ENCODE measurements at places on chromosomes 2 and 18. TPM values are rescaled to one million over a fixed set of nuclear protein-coding genes. Genes with fewer than 3 reads are reported as not detected.
A peak's percentile ranks its signal among the peaks of the same experiment; 100 is the strongest.

The GNAL gene
- 2.1 TPM for polyA plus RNA-seq

The CRYGD gene
- polyA plus RNA-seq: 0.15 TPM

The MEP1B gene
- polyA plus RNA-seq: 102 TPM

- no peaks in the 10 kb centered on the region for H3K27me3 ChIP-seq
- no peak overlapping the region for H3K27ac ChIP-seq
- DNase-seq: no peak
- no peaks in the 10 kb centered on the region for H3K36me3 ChIP-seq
- no peaks in the 10 kb centered on the region for H3K4me1 ChIP-seq
These were observed 317.7 kb downstream of the LPIN1 start for GRCh38 chr2:12064153-12064552.

GRCh38 chr2:67066782-67067181 lies 330.4 kb upstream of the ETAA1 start:
- H3K27me3 ChIP-seq: peaks cover 10% of the 10 kb centered on the region
- no peak overlapping the region for H3K27ac ChIP-seq
- no peaks in the 10 kb centered on the region for H3K36me3 ChIP-seq
- H3K4me1 ChIP-seq: no peaks in the 10 kb centered on the region
- H3K4me3 ChIP-seq: no peak overlapping the region

The FTCDNL1 gene
- polyA plus RNA-seq: 0.54 TPM

- H3K4me1 ChIP-seq: peaks cover 12% of the 10 kb centered on the region
- no peak for DNase-seq
- H3K36me3 ChIP-seq: no peaks in the 10 kb centered on the region
- H3K27me3 ChIP-seq: no peaks in the 10 kb centered on the region
- H3K27ac ChIP-seq: no peak overlapping the region
These were observed 167.1 kb downstream of the SLC8A1 start for GRCh38 chr2:40284797-40285196.

DNA sequence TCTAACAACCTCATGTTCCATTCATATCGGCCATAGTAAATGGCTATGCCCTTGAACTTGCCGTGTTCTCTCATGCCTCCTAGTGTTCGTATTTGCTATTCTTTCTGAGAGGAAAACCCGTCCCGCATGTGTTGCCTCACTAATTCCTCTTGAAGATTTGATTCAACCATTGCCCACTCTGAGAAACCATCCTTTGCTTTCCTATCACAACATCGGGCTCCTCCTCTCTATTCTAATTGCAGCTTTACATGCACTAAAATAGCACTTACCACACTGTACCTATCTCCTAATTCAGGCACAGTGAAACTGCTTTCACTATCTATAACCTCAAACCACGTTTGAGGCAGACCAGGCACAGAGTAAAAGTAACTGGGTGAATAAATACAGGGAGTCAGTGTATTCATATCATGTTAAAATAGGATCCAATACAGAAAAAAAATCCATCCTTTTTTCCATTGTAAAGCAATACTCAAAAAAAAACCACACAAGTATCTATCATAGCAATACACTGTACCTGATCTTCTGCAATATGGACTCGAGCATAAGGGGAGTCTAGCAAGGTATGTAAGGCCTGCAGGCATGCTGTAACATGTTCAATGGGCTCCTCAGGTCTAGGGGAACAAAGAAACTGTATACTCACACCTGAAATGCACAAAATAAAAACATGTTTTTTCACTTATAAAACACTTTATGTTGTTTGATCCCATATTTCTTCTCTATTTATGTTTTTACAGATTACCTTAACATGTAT lies 39.0 kb upstream of the STRN start:
- no peaks in the 10 kb centered on the region for H3K27me3 ChIP-seq
- no peak overlapping the region for H3K27ac ChIP-seq
- H3K36me3 ChIP-seq: peaks cover 8% of the 10 kb centered on the region
- DNase-seq: peak; percentile 48
- no peak overlapping the region for H3K4me3 ChIP-seq
- no peaks in the 10 kb centered on the region for H3K4me1 ChIP-seq

DNA sequence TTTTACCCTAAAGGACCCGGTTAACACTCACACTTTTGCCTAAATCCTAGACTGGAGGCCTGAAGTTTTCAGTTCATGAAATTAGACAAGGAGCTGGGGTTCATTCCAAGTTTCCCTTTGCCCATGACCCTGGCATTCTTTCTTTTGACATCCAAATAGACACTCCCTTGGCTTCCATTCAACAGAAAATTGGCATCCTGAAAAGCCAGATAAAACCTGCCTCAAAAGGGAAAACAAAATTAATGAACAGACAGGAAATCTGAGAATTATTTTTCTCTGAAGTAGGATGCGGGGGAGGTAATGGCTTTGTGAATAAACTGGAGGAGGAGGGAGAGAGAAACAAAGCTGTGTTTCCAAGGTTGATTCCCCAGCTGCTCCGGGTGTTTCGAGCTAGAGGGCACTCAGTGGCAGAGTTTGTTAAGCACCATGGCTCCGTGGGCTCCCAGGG lies 41.0 kb downstream of the SPP2 start:
- H3K27me3 ChIP-seq: no peaks in the 10 kb centered on the region
- H3K27ac ChIP-seq: no peak overlapping the region
- DNase-seq: no peak
- H3K4me1 ChIP-seq: no peaks in the 10 kb centered on the region

DNA sequence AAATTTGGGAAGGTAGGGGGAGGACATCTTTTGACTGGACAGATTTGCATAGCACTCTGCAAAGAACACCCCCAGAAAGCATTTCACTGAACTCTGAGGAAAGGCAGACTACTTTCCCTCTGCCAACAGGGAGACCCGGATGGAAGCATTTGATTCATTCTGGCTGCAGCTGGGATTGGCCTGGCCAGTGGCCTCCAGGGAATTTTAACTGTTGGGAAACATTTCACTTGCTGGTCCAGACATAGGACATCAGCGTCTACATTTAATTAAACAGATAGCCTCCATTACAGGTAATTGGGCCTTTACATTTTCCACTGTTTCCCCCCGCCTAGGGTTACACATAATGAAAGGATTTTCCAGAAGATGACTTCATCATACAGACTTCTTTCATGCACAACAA lies 92.8 kb downstream of the MARCHF4 start:
- no peak for DNase-seq
- H3K36me3 ChIP-seq: no peaks in the 10 kb centered on the region
- no peaks in the 10 kb centered on the region for H3K4me1 ChIP-seq

GRCh38 chr2:225002656-225003045 lies 39.6 kb downstream of the DOCK10 start:
- H3K27me3 ChIP-seq: no peaks in the 10 kb centered on the region
- DNase-seq: no peak
- H3K36me3 ChIP-seq: no peaks in the 10 kb centered on the region
- H3K4me3 ChIP-seq: no peak overlapping the region

The KCNIP3 gene
- polyA plus RNA-seq: 1.7 TPM

The ATP8B1 gene
- polyA plus RNA-seq: 57.1 TPM

The SAG gene
- not detected for polyA plus RNA-seq

GRCh38 chr2:120302301-120302700 lies 43.6 kb upstream of the INHBB start:
- H3K4me3 ChIP-seq: no peak overlapping the region
- no peaks in the 10 kb centered on the region for H3K27me3 ChIP-seq
- H3K36me3 ChIP-seq: peaks cover 6% of the 10 kb centered on the region
- H3K27ac ChIP-seq: no peak overlapping the region

The HJURP gene
- 0.81 TPM for polyA plus RNA-seq

- peaks cover 4% of the 10 kb centered on the region for H3K4me1 ChIP-seq
- no peak for DNase-seq
- no peak overlapping the region for H3K4me3 ChIP-seq
- peaks cover 15% of the 10 kb centered on the region for H3K36me3 ChIP-seq
- H3K27ac ChIP-seq: no peak overlapping the region
These were observed 131.9 kb downstream of the MAP4K4 start for GRCh38 chr2:101829429-101829828.

The GPATCH11 gene
- polyA plus RNA-seq: 6.0 TPM

DNA sequence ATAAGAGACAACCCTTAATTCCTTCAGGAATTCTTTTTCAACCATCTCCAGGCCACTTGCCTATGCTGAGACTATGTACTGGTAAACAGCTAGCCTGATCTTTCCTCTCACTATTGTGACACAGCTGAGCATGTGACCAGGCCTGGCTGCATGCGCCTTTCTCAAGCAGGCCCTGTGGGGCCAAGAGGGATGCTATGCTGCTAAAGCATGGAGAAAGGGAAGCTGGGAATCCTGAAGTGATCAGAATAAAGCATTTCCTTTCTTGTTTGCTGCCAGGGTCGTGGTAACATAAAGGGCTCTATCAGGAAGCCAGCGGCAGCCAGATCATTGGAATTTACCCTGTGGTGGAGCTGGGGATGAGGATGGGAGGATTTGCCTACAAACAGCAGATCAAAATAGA lies 29.8 kb upstream of the LCLAT1 start:
- DNase-seq: no peak
- no peaks in the 10 kb centered on the region for H3K36me3 ChIP-seq
- H3K27ac ChIP-seq: no peak overlapping the region
- peaks cover 3% of the 10 kb centered on the region for H3K4me1 ChIP-seq
- H3K4me3 ChIP-seq: no peak overlapping the region
- H3K27me3 ChIP-seq: no peaks in the 10 kb centered on the region

- H3K4me3 ChIP-seq: no peak overlapping the region
- DNase-seq: no peak
These were observed 4.9 kb downstream of the KLHL30 start for GRCh38 chr2:238143239-238143951.

DNA sequence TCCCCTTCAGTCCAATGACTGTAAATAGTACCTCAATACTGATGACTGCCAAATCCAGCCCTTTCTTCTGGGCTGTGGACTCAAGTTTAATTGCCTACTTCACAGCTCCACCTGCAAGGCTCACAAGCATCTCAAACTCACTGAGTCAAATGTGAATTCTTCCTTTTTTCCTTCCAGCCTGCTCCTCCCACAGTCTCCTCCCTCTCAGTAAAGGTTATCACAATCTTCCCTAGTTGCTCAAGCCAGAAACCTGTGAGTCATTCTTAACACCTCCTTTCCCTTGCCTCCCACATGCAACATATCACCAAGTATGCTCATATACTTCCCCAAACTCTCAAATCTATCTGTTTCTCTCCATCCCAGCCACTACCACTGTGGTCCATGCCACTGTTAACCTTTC lies 3.7 kb upstream of the MFSD6 start:
- no peak overlapping the region for H3K27ac ChIP-seq
- DNase-seq: peak; percentile 76
- no peak overlapping the region for H3K4me3 ChIP-seq
- no peaks in the 10 kb centered on the region for H3K36me3 ChIP-seq
- no peaks in the 10 kb centered on the region for H3K4me1 ChIP-seq
- H3K27me3 ChIP-seq: no peaks in the 10 kb centered on the region

The HOXD4 gene
- polyA plus RNA-seq: 0.97 TPM

- no peak for DNase-seq
- H3K27me3 ChIP-seq: no peaks in the 10 kb centered on the region
- no peak overlapping the region for H3K4me3 ChIP-seq
- H3K27ac ChIP-seq: no peak overlapping the region
These were observed 25.0 kb downstream of the EMX1 start for GRCh38 chr2:72942293-72942692.

The NDUFV2 gene
- polyA plus RNA-seq: 300 TPM

DNA sequence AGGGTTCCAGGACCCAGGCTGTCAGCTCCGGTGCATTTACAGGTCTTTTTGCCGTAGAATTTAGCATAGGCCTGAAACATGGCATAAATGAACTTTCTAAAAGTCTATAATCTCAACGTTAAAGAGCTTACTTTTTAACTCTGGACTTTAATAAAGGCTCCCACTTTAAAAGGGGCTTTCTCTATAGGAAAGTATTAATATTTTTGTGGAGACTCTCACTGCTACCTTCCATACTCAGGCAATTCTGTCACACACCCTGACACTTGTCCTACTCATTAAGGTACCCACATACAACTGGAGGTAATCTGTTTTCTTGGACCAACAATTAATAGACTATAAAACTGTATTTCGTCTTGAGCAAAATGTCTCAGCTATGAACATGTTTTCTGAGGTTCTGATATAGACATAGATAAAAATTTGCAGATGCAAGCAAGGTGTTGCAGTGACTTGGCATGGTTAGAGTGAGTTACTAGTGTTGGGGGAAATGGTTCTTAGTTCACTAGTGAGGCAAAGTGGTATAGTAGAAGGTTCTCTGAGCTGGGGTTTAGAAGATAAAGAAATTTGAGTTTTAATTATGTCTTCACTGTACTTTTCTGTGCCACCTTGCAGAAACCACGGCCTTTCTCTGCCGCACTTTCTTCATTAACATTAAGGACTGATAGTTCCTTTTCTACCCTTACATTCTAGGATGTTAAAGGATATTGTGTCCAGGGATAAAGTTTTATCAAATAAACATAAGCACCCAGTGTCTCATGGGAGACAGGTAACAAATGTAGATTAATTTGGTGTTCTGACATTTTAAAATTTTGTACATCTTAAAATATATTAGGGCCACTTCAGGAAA lies 10.8 kb upstream of the NR4A2 start:
- H3K27me3 ChIP-seq: no peaks in the 10 kb centered on the region
- H3K4me3 ChIP-seq: peak overlapping the region; percentile 74

GRCh38 chr2:230583581-230583980 lies 129.1 kb upstream of the CAB39 start:
- no peaks in the 10 kb centered on the region for H3K4me1 ChIP-seq
- no peak overlapping the region for H3K27ac ChIP-seq
- no peak overlapping the region for H3K4me3 ChIP-seq
- no peaks in the 10 kb centered on the region for H3K27me3 ChIP-seq

GRCh38 chr2:164928101-164928673 lies 27.1 kb downstream of the SLC38A11 start:
- H3K36me3 ChIP-seq: no peaks in the 10 kb centered on the region
- H3K27ac ChIP-seq: no peak overlapping the region
- H3K27me3 ChIP-seq: no peaks in the 10 kb centered on the region
- H3K4me1 ChIP-seq: no peaks in the 10 kb centered on the region

GRCh38 chr2:65407240-65407639 lies 25.2 kb downstream of the SPRED2 start:
- no peak for DNase-seq
- peaks cover 9% of the 10 kb centered on the region for H3K4me1 ChIP-seq
- H3K27ac ChIP-seq: no peak overlapping the region
- no peak overlapping the region for H3K4me3 ChIP-seq
- no peaks in the 10 kb centered on the region for H3K27me3 ChIP-seq

DNA sequence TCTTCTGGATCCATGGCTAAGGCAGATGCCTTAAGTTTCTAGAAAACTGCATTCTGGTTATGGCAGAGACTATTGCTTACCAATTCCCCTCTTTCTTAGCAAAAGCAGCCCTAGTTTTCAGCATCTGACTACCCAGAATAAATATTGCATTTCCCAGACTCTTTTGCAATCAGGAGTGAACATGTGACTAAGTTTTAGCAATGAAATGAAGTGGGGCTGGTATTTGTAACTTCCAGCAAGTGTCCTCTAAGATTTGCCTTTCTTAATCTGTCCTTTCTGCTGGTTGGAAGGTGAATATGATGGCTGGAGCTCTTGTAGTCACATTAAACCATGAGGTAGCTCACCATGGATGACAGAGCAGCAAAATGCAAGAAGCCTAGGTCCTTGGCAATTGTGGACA lies 132.9 kb upstream of the PKDCC start:
- no peaks in the 10 kb centered on the region for H3K36me3 ChIP-seq
- H3K4me1 ChIP-seq: peaks cover 10% of the 10 kb centered on the region
- H3K4me3 ChIP-seq: no peak overlapping the region
- no peak overlapping the region for H3K27ac ChIP-seq
- no peaks in the 10 kb centered on the region for H3K27me3 ChIP-seq

The NYAP2 gene
- 0.07 TPM for polyA plus RNA-seq

- H3K4me3 ChIP-seq: no peak overlapping the region
- H3K27me3 ChIP-seq: no peaks in the 10 kb centered on the region
- H3K4me1 ChIP-seq: no peaks in the 10 kb centered on the region
- no peak for DNase-seq
These were observed 13.7 kb upstream of the SERPINB11 start for GRCh38 chr18:63689064-63689463.

- H3K4me1 ChIP-seq: no peaks in the 10 kb centered on the region
- H3K27me3 ChIP-seq: no peaks in the 10 kb centered on the region
- no peak overlapping the region for H3K4me3 ChIP-seq
- H3K36me3 ChIP-seq: no peaks in the 10 kb centered on the region
- H3K27ac ChIP-seq: no peak overlapping the region
- no peak for DNase-seq
These were observed 56.4 kb downstream of the ZNF385B start for GRCh38 chr2:179805001-179805400.
